ENCODE measurements at places on chromosomes 4 and X.

GRCh38 chrX:55714161-55714560, 3.4 kb upstream of the RRAGB start:
- DNase-seq = no peak

GRCh38 chrX:24201216-24201615, 51.7 kb downstream of the ZFX start:
- DNase-seq = no peak

DNA sequence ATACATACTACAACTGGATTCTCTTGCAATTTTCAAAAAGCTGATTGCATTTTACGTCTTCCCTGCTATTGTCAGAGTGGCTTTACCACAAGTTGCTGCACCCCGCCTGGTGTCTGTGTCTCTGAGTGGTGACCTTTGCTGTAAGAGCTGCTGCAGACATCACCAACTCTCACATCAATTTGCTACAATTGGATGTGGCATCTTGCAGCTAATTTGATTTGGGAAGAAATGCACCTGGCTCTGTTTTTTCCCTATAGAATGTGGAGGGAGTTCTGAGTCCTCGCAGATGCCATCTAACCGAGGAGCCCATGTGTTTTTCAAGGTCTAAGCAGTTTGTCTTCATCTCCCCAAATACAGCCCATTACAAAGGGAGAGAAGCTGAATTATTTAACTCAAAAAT, 73.8 kb upstream of the PHOX2B start:
- no peak for DNase-seq

- DNase-seq = no peak
Observed at GRCh38 chr4:91471280-91471679, 832.5 kb upstream of the GRID2 start.

GRCh38 chr4:3449574-3450534, 8.1 kb downstream of the HGFAC start:
- DNase-seq = no peak

DNA sequence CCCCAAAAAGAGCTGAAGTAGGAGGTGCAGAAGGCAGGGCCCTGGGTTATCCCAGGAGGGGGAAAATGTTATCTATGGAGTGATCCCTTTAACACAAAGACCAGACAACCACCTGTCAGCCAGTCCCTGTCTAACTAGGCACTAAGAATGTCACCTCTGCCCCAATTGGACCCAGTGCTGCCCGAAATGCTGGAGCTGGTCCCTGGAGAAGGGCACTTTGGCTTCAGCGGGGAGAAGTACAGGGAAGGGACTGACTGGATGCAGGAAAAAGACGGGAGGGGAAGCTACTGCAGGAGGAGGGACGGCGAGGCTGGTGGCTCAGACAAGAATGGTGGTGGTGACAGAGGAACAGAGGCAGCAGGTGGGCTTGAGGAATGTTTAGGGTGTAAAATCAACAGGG, 17.3 kb downstream of the PHKA2 start:
- no peak for DNase-seq

GRCh38 chr4:15110120-15110571, 107.9 kb downstream of the CPEB2 start:
- DNase-seq = no peak

GRCh38 chrX:10506781-10507180, 113.6 kb downstream of the MID1 start:
- DNase-seq = no peak

- DNase-seq = no peak
Observed at GRCh38 chr4:8754634-8755589, 116.7 kb downstream of the HMX1 start.

- no peak for DNase-seq
Observed at GRCh38 chr4:166195101-166195500, 322.1 kb downstream of the TLL1 start.

DNA sequence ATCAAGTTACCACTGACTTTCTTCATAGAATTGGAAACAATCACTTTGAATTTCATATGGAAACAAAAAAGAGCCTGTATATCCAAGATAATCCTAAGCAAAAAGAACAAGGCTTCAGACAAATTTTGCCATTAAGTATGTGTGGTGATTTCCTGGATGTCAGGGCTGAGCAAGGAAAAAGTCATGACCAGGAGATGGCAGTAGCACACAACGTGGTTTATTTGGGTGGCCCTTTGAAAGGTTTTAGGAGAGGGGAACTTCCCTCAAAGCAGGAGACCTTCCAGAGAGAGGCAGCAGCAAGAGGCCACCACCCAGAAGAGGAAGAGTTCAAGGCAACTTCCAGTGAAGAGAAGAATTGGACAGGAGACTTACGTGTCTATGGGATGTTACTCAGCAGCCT, 18.1 kb upstream of the ZXDB start:
- DNase-seq = no peak

GRCh38 chr4:62771983-62772557, 1571.9 kb downstream of the ADGRL3 start:
- no peak for DNase-seq

GRCh38 chr4:130026185-130026584, 930.2 kb downstream of the C4orf33 start:
- DNase-seq = no peak

DNA sequence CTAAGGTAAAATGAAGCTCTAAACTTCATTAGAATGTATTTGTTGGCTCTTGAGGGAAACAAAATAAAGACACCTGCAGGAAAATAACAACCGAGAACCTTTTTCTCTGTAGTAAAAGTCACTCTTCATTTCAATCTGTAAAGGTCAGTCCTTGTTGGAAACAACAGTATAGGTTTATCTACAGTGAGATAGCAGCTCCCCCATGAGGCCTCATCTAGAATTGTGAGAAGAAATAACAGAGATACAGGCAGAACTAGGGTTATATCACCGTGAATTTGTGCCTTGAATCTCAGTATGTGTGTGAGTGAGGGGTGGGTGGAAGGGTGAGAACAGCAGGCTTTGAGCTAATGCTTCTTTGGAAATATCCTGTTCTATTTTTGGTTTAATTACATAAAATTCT, 107.8 kb upstream of the FMR1 start:
- no peak for DNase-seq

DNA sequence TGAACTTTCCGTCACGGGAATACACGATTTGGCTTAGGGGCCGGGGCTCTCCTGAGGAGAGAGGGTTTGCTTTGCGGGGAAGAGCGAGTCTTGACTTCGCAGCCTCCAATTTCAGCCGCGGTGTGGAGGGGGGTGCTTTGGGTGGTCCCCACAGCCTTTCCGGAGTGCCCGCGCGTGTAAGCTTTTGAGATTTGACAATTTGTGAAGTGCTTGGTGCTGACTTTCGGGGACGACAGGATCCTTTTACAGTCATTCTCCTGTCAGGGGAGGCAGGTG, 355 bp downstream of the SCML1 start:
- DNase-seq = no peak

DNA sequence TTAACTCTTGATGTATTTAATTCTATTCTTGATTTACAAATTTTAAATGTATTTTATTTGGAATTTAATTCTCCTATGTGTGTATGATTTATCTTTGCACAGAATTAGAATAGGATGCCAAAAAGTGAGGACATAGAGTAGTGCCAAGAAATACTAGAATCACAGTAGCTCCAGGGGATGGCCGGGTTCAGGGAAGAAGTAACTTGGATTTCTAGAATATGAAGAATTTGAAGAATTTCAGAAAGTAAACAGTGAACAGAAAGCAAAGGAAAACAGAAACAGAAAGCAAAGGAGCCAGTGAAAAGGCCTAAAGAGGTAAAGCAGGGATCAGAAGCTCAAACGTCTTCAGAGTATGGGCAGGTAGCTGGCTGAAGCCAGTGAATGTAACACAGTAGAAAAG, 1187.6 kb downstream of the RPA4 start:
- no peak for DNase-seq

GRCh38 chr4:7428261-7429068, 6.3 kb downstream of the PSAPL1 start:
- no peak for DNase-seq

GRCh38 chr4:168143601-168144000, 51.3 kb downstream of the ANXA10 start:
- no peak for DNase-seq

- no peak for DNase-seq
Observed at GRCh38 chr4:121070274-121070673, 2.1 kb downstream of the NDNF start.

GRCh38 chr4:26369581-26369980, 48.8 kb downstream of the RBPJ start:
- DNase-seq = no peak

DNA sequence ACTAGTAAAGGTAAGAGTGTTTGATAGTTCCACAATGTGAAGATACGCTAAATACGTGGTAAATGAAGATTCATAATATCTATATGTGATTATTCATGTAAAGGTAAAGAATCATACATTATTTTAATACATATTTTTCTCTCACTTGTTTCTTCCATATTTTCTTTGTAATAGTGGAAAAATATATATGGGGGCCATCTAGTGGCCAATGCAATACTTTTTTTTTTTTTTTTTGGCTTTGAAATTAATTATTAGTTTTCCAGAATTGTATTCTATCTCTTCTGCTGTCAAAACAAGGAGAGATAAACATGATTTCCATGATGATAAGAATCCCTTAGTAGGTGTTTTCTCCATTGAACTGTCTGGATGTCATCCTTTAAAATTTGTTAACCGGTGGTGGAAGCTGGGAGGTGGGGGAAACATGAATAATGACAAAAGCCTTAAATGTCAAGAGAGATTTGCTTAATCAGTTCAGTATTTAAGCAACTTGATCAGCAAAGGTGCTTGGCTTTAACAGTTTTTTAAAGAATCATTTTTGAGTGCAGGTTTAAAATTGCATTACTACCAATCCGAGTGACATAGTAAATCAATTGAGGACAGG, 508.7 kb upstream of the HTR2C start:
- DNase-seq = no peak

DNA sequence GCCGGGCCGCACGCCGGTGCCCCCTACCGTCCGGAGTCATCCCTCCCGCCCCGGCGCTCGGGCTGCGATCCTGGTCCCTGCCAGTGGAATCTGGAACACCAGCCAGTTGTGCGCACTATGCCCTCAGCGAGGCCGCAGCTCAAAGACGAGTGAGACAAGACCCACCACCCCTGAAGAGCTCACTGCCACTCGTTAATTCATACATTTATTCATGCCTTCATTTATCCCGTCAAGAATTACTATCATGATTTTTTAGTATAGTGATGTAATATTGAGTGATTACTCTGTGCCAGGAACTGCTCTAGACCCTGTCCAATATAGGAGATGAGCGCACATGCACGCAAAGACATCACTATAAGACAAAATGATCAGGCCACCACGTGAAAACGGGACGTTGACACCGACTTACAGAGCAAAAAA, 247 bp upstream of the PPA2 start:
- DNase-seq = peak; percentile 49
